T-helper 9 cell (primary cell): ENCODE measurements at places on chromosomes 2 and 18.

- DNase-seq: no peak
Observed at GRCh38 chr18:59690186-59690982, 6.8 kb downstream of the CCBE1 start.

GRCh38 chr2:140650825-140651224, 1480.0 kb downstream of the LRP1B start:
- DNase-seq: no peak

- DNase-seq: no peak
Observed at GRCh38 chr2:147934881-147935620, 85.5 kb downstream of the ORC4 start.

DNA sequence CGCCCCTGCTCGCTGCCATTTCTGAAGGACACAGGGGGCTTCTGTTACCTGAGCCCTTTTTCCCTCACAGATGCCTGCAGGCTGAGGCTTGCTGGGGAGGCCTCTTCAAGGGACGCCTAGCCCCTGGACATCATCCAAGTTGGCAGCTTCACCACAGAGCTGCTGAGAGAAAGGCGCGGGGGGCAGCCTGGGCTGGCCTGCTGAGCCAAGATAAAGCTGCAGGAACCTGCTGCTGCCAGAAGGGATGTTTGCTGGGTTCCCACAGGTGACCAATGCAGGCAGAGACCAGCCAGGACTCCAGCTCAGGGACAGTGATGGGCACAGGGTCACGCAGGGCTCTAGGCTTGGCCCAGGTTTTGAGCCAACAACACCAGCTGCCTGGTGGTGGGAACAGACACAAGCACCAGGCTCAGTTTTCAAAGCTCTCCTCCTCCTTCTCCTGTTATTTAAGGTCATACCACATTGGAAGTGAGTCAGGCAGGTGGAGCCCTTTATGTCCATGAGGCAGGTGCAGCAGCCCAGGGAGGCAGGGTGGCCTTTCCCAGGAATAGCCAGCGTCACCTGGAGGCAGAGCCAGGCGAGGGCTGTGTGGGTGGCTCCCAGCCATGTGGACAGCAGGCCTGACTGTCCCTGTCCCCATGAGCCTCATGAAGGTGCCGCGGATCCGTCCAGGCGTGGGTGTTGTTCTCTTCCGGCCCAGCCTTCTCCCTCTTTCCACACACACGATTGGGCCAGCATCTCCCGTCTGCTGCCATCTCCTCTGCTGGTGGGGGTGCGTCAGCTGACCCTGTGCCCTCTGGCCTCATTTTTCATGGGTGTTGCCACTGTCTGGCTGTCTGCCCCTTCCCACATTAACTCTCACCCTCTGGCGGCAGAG, 515.5 kb upstream of the MYT1L start:
- no peak for DNase-seq

GRCh38 chr2:241499146-241499965, 9.0 kb downstream of the STK25 start:
- DNase-seq: no peak

GRCh38 chr2:48938231-48938630, 182.7 kb upstream of the LHCGR start:
- no peak for DNase-seq

- peak; percentile 2 for DNase-seq
Observed at GRCh38 chr18:45384137-45384961, 230.9 kb upstream of the SLC14A2 start.

DNA sequence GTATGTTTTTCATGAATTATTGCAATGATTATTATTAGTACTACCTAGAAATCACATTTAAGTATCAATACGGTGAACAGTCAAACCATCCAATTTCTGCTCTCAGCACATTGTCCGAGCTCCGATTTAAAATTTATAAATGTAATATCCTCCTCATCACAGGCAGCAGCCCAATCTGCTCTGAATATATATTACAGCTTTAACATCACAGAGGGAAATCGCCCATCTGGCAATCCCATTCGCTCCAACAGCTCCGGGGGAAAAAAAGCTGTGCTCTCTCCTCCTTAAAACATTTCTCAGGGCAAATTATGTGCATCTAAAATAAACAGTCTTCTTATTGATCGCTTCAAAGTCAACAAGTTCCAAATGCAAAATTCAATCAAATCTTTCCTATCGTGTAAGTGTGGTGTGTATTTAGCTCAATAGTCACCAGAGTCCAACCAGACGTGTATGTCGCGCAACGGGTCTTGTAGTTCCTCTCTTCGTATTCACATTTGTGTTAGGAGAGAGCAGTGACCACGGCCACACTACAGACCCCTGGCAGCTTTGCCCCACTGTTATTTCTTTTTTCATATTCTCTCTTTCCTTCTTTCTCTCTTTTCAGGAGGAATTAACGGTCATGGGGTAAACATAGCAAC, 2.4 kb downstream of the FIGN start:
- DNase-seq: no peak

- DNase-seq: no peak
Observed at GRCh38 chr18:46794607-46795006, 37.8 kb upstream of the ST8SIA5 start.

DNA sequence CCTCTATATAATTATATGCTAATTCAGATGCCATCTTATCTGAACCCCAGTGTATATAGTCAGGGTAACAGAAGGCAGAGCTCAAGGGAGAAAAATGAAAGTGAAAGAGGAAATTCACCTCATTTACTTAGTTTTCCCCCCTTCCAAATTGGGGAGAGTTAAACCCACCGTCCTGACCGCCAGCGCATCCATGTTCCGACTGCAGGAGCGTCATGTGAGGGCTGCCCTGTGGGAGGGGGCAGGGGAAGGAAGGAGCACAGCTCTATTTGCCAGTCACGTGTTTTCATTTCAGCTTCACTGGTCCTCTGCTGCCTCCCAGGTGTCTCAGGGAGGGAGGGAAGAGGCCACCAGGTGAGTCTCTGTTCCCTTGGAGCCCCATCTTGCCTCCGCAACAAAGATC, 13.2 kb downstream of the CNNM4 start:
- DNase-seq: peak; percentile 35

GRCh38 chr2:215382480-215382879, 53.4 kb downstream of the FN1 start:
- no peak for DNase-seq
